Activated T-helper 2 cell treated with anti-CD3 and anti-CD28 coated beads, Interferon-gamma antibody, Interleukin-2, Interleukin-4, amounts not matched to agents 10 μg/mL and 5 μg/mL and 100 μg/mL, durations not matched to agents 14 hours and 24 hours and 36 hours (primary cell): ENCODE measurements at places on chromosomes 5 and 9.

DNA sequence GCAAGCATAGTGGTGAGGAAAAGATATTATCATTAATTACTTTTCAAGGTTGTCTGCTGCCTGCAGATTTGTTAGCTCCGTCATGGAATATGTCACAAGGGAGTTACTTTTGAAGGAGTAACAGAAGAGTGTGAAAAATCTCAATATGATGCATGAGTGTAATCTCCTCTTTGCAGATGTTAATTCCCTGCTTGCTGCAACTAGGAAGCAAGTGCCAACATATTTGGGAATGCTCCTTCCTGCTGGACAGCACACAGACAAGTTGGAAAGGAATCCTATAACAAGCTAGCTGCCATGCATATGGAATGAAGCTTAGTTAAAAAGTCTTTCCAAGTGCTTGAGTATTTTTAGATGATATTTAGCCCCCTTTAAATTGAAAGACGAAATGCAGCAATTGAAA is 2023.6 kb upstream of the CDH6 start:
- DNase-seq = no peak

DNA sequence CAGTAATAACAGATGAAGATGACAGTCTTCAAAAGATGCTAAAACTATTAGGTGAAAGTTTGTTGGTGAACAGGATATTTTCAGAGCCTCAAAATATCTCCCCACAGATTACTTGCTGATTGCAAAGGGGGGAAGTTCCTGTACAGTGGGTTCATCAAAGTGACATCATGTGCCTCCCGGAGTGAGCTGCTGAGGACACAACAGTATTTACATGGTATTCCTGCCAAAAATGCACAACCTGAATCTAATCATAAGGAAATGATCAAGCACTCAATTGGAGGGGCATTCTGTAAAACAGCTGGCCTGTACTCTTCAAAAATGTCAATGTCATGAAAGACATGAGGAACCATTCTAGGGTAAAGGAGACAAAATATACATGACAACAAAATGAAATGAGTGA is 18.9 kb upstream of the GLIS3 start:
- no peak for DNase-seq

GRCh38 chr5:28580616-28581015 is 1542.2 kb upstream of the CDH9 start:
- DNase-seq = no peak

GRCh38 chr5:142828797-142829535 is 58.8 kb downstream of the ARHGAP26 start:
- no peak for DNase-seq

DNA sequence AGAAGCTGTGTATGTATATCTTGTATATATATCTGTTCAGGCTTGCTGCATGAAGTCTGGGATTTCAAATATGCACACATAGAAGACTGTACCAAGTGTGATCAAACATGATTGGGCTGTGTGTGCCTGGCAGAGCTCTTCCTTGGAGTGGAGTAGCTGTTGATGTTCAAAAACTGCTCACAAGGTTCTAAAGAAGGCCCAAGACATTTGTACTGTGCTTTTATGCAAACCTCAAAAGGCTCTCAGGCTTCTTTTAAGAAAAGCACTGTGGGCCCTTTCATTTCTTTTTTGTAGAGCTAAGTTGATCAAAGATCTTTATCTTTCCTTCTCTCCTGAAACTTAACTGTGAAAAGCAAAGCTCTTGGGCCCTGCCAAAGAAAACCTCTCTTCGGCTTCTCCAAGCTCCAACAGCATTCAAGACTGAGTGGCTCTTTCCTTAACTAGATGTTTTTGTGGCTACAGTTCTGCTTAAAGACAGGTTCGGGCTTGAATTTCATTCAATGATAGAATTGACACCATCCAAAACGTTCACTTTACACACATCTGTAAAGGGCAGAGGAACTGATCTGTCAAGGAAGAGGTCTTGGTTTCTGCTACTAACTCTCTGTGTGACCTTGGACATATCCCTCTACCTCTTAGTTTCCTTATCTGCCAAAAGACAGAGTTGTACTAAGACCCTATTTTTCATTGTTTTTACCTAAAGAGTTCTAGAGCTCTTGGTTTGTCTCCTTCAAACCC is 105.8 kb upstream of the IL6ST start:
- no peak for DNase-seq

GRCh38 chr5:88058625-88059024 is 210.0 kb downstream of the TMEM161B start:
- DNase-seq = no peak

DNA sequence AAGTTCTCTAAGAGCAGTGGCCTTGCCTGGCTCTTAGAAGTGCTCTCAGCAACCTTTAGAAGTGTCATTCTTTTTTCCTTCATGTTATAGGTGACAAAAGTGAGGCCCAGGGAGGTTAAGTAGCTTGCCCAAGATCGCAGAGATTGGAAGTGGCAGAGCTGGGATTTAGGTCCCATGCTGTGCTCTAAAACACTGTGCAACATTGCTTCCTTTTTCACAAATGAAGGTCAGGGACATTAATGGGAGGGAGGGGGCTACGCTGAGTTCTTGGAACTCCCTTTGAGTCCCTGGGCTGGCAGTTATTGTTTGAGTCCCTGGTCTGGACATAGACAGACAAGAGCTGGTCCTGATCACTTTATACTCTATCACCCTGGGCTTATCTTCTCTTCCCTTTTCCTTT is 45.3 kb downstream of the PAM start:
- DNase-seq = no peak

- no peak for DNase-seq
Observed at GRCh38 chr9:120568816-120569215, 11.2 kb downstream of the CDK5RAP2 start.

GRCh38 chr9:116644091-116644688 is 42.9 kb upstream of the TRIM32 start:
- DNase-seq = no peak

GRCh38 chr9:107732781-107733522 is 243.4 kb upstream of the KLF4 start:
- DNase-seq = no peak

- no peak for DNase-seq
Observed at GRCh38 chr5:139091439-139092156, 106.6 kb downstream of the SIL1 start.

DNA sequence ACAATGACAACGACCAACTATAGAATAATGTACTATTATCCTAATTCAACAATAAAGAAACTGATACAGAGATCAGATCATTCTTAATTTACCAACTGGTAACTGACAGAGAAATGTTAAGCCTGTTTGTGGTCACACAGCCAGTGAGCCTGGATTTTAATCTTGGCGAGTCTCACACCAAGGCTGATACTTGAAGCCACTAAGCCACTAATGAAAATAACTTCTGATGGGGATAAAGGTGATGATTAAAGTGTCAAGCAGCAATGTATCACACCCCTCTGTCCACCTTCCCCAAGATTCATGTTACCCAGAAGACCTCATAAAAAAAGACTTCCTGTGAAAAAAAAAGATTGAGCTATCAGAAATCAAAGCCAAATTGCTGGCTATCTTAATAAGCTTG is 350.5 kb downstream of the SPOCK1 start:
- DNase-seq = no peak

DNA sequence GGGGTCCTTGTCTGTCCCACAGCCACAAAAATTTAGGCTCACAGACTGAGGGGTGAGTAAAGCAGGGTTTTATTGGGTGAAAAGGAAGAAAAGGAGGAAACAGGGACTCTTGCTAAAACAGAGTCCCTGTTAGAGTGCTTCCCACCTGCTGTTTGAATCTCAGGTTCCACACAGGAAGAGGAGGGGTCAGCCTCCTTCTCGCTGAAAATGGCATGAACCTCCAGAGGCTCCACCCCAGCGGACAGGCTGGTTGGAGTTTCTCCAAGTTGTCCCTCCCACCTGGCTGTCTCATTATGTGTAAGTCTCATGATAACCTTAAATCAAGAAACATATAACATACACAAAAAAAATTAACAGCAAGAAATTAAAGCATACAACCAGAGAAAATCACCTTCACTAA is 28.3 kb upstream of the UHRF2 start:
- no peak for DNase-seq
